ENCODE measurements at places on chromosomes 6 and 20.

GRCh38 chr20:3842348-3842930 is 4.2 kb upstream of the MAVS start:
- no peak for DNase-seq

GRCh38 chr6:13453771-13454251 is 33.6 kb downstream of the GFOD1 start:
- DNase-seq: peak; percentile 80

DNA sequence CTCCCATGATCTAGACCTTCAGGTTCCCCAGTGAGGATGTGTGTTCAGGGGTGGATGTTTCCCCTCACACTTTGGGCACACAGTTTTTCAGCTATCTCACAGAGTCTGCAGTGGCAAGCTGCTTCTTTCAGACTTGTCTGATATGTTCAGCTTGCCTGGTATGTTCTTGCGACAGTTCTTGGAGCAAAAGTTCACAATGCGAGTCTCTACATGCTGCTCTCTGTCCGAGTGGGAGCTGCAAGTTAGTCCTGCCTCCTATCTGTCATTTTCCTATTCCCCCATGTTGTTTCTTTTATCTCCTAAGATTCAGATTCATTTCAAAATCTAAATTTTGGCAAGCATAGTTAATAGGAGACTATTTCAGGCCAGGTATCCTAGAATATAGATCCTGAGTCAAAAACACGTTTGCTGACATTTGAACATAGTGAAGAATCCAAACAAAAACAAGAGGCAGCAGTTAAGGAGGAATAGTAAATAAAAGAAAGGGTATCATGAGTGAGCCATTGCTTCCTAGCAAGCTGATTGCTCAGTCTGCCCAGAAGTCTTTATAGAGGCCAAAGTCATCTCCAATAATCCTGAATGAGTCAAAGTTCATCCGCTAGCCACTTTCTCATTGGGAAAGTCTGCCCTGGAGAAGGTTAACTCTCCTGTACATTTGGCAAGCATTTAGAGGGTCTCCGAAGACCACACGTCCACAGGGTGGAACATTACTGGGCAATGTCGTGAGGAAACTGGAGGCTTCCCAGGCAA is 140.2 kb upstream of the MOCS1 start:
- DNase-seq: no peak

DNA sequence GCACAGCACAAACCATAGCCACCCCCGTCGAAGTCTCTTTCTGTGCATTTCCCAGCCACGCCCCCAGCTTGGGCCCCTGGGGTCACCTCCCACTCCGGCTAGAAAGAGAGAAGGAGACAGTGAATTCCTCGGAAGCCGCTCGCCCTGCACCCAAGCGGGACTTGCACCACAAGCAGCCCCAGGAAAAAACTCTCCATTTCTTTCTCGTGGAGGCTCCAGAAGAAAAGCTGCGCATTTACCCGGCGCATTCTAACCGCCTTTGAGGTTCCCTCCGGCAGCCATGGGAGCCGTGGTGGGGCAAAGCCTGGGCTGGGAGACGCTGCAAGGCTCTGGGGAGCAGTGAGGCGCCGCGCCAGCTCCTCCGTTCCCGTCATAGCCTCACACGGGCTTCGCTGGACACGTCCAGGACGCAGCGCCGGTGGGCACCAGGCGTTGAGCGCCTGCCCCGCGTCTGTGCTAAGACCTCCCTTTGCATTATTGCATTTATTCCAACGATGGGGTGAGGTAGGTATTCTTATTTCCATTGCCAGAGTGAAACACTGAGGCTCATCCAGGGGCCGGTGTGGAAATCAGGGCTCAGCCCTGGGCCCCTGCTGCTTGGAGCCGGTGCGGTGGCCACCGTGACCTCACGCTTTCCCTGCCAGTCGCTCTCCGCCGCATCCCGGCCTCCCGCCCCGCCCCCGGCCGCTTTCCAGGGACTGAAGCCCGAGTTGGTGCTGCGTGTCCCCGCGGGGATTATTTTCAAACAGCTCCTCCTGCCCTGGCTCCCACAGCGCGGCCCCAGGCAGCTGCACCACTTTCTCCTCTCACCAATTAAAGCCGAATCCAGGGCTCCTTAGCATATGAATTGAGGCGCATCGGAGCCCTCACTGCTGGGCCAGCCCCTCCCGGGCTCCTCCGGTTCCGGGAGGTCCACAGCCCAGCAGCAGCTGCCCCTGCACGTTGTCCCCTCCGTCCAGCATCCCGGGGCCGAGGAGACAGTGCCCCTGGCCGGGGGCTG is 148.3 kb upstream of the AFDN start:
- DNase-seq: no peak

DNA sequence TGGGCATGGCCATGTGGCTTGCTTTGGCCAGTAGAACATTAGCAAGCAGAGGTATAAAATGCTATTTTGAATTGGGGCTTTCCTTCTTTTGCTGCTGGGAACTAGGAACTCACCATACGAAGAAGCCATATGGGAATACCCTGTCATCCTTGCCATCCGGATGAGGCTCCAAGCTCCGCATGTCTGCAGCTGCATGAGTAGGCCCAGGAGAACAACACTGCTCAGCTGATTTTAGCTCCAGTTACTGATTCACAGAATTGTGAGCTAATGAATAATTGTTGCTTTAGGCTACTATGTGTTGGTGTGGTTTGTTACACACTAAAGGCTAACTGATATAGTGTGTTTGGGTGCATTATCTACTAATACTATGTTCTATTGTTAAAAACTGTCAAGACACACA is 2.7 kb upstream of the PLCB4 start:
- no peak for DNase-seq

- no peak for DNase-seq
These were observed 39.9 kb downstream of the MAPK14 start for GRCh38 chr6:36067374-36068011.

DNA sequence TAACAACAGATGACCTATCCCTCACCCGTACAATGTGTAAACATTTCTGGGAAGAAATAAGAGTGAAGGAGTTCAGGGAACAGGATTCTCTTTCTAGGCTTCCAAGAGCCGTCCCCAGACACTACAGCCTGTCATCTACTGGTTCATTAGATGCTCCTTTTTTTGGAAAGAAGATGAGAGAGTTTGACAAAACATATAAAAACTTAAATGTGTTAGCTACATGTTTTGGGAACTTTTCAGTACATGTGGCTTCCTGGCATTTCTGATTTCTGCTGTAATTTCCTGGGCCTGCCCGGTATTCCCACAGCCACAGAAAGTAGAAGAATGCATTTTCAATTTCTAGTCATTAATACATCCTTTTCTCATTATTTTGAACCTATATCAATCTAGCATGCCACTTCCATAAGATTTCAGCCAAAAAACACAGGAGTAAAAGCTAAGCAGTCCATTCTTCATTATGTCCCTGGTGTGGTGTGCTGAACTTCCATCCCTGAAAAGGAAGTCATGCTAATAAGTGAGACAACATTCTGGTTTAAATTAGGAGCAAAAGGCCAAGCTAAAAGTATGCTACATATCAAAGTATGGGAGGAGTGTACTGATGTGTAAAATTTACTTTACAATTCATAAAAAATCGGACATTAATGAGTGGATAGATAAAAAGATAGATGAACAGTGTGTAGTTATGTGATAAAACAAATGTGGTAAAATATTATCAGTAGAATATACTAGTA is 198.2 kb downstream of the WDR27 start:
- DNase-seq: no peak

DNA sequence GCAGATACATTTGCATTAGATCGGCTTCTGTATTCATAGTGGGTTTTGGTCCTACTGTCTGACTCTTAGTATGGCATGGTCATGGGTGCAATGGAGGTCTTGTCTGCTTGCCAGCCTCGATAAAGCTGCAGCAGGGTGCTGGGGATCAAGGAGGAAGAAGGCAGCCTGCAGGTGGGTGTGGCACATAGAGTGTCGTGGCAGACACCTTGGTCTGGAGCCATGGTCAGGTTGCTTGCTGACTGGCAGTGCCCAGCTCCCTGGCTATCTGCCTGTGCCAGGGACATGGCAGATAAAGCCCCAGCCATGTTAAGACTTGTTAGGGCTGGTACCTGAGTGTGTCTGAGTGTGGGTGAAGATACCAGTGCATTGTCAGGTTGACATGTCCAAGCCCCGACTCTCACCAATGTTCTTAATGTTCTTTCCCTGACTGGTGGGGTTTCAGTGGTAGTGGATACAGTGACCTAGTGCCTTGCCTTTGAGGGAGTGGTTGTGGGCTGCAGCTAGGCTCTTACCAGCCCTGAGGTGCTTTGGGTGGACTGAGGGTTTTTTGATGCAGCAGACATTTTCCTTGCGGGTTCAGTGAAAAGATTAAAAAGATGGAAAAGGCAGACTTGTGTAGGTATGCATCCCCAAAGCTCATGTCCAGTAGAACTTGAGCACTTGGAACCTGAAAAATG is 1.8 kb downstream of the FAM83D start:
- DNase-seq: no peak

DNA sequence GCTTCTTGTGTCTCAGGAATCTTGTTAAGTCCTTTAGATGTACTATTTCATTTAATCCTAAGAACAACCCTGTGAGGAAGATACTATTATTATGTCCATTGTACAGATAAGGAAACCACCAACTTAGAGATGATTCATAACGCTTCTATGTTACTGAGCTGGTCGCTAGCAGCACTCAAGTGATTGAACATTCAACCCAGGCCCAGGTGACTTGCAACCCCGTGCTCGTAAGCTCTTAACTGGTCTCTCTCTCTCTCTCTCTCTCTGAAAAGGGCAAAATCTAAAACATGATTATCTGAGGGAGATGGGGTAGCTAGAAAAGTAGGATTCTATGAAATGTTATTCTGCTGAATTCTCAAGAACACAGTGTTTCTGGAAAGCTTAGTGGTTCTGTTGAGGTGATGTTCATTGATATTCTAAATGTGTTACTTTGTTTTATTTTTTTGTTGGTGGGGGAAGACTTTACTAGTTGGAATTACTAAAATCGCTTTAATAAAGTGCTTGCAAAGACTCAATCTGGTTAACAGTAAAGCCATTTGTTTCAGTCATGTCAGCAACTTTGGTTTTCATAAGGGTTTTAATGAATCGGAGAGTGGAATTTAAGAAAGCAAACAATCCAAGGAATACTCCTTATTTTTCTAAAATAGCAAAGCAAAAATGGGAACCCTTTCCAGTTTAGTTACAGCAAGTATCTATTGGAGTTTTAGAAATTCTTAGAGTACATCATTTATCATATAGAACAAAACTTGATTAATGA is 265.0 kb upstream of the TAB2 start:
- no peak for DNase-seq

GRCh38 chr6:91013511-91013910 is 426.6 kb upstream of the MAP3K7 start:
- no peak for DNase-seq

GRCh38 chr6:392441-393390 is 1.2 kb downstream of the IRF4 start:
- no peak for DNase-seq

GRCh38 chr20:45012682-45013302 is 46.5 kb downstream of the STK4 start:
- DNase-seq: no peak

DNA sequence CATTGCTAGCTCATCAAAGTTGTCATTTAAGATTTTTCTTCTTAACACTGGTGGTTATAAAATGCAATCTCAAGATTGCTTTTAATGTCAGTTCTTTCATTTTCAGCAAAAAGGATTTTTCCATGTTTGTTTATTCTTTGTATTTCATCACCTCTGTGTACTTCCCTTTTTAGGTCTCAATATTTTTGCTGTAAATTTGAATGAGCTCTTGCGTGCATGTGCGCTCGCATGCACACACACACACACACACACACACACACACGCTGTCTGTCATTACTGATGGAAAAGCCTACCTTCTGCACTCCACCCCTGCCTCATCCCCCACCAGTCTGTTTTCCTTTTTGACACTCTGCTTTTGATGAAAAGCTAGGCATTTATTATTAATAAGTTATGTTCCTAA is 85.3 kb upstream of the FYN start:
- DNase-seq: no peak

- peak; percentile 13 for DNase-seq
These were observed 32.8 kb downstream of the CD164 start for GRCh38 chr6:109349419-109349987.

- no peak for DNase-seq
These were observed 173.8 kb downstream of the ZNF217 start for GRCh38 chr20:53419693-53420460.

- no peak for DNase-seq
These were observed 148.9 kb downstream of the CEBPB start for GRCh38 chr20:50339466-50339901.
